ENCODE measurements at places on chromosomes 1 and 21.
A peak's percentile ranks its signal among the peaks of the same experiment; 100 is the strongest.

- DNase-seq, result no peak
These were observed 161.8 kb downstream of the CDC42BPA start for GRCh38 chr1:227156520-227156919.

DNA sequence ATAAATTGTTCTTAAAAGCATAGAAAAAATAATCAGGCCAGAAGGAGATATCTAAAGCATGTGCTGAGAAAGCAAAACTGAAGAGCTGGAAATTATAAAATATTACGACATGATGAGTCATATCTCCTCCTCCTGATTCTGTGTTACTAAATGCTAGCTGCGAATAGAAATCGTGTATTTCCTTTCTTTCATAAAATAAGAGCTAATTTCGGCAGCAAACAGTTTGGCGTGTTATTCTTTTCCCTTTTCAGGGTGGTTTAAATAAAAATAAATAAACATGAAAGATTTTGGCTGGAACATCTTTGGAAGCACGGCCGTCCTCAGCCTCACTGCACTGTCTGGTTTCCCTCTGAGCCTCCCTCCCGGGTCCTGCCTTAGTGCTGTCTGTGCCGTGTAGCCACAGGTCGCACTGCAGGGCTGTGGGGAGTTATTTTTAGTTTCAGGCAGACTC, 56.0 kb downstream of the ADARB1 start:
- DNase-seq, result no peak

GRCh38 chr1:231395076-231395997, 26.8 kb downstream of the EGLN1 start:
- DNase-seq, result no peak

DNA sequence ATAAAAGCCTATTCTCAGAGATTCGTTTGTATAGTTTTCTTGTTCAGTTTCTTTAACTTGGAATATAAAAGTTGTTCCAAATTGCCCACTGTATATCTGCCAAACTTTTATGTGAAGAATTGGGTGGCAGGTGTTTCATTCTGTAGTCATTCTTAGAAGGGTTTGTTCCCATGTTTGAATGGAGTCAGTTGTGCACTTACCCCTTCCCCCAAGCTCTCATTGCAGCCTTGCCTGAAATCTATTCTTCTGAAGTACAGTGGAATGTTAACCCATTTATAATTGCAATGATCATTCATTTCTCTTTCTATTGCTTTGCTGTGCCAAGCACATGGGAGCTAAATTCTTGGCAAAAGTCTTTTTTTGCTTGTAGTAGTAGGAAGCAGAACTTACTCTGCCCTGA, 375.3 kb upstream of the C1orf87 start:
- DNase-seq, result no peak

- DNase-seq, result no peak
These were observed 136.4 kb downstream of the NR5A2 start for GRCh38 chr1:200163911-200164310.

GRCh38 chr1:17485281-17485680, 45.8 kb upstream of the RCC2 start:
- DNase-seq, result no peak

GRCh38 chr1:167504467-167504827, 13.9 kb downstream of the CD247 start:
- no peak for DNase-seq

DNA sequence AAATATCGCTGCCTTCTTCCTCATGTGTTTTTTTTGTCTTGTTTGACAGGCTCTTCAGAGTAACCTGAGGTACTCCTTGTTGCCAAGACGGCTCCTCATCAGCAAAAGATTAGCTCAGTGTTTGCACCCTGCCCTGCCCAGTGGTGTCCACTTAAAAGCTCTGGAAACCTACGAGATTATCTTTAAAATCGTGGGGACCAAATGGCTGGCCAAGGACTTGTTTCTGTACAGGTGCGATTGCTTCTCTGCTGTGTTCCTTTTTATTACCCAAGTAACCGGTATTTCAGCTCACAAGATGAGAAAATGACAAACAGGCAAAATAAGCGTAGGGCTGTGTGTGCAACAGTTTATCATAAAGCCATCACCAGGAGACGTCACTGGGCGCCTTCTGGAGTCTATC, 42.4 kb downstream of the DOP1B start:
- no peak for DNase-seq

DNA sequence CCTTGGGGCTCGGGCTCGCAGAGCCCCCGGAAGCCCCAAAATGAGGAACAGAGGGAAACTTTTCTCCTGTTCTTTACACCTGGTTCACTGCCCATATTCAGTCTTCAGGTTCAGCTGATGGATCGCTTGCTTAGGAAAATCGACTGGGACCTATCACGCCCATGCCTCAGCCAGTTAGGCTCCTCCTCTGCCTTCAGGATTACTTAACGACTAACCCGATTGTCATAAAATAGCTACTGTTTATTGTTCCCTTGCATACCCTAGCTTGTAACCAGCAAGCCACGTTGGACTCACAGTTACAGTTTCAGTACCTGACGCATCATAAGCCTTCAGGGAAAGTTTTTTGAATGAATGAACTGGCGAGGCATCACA, 692 bp downstream of the TARDBP start:
- no peak for DNase-seq

DNA sequence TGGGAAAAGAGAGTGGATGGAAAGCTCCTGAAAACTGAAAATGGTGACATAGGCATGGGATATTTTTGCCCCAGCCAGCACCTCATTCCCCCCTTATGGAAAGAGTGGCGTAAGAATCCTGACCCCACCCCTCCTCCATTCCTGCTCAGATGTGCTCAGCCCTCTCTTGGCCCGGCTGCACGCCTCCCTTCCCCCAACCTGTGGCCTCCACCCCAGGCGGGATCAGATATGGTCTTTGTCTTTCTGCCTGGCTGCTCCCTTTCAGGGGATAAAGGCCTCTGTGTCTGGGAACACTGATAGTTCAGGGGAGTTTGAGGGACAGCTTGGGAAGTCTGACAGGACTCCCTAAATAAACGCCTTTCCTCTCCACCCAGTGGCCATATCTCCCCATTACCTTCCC, 49.8 kb downstream of the KIRREL1 start:
- DNase-seq, result no peak

DNA sequence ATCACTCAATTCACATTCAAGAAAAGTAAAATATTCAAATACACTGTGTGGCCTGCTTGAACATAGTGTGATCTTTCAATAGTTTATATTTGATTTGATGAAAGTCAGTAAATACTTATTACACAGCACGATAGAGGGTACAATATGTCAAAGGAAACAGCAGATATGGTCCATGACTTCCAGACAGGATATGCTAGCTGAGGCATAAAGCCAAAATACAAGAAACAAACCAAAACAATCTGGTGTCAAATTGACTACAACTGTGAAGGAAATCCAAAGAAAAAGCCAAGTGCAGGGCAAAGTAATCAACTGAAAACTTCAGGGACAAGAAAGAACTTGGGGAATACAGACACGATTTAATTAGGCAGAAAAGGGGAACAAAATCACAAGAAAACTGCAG, 19.3 kb downstream of the RRAGC start:
- DNase-seq, result no peak

GRCh38 chr1:108521990-108522393, 37.9 kb upstream of the EEIG2 start:
- no peak for DNase-seq

- no peak for DNase-seq
These were observed 54.7 kb downstream of the RHBG start for GRCh38 chr1:156423422-156424352.

DNA sequence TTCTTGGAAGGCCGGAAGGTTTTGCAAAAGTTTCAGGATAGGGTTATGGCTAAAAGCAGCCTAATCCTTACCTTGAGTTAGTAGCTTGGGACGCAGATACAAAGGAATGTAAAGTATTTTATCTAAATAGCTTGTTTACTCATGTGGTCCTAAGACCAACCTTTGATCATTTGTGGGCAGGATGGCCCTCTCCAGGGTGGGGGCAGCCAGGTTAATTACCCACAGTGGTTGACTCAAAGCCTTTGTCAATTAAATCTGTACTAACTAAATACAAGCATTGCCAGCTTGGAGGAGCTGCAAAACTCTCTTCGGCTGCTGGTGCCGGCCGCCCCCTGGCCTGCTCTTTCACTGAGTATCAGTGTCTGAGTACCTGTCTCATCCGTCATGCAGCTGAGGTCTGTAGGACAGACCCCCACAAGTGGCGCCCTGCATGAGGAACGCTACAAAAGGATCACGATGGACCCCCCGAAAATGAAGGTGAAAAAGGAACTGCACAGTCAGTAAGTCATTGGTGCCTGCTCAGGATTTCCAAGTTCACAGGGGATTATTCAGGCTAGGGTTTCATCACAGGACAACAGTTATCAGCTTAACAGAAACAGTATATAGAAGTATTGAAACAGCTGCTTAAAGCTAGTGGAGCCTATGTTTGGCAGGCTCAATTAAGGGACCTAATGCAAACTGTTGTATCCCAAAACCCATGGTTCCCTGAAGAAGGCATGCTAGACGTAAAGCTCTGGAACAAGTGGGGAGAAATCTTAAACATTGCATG, 212.5 kb upstream of the MAP1LC3C start:
- DNase-seq, result no peak

GRCh38 chr1:24336075-24336474, 16.9 kb downstream of the GRHL3 start:
- no peak for DNase-seq

- DNase-seq, result no peak
These were observed 19.4 kb downstream of the ATP2B4 start for GRCh38 chr1:203645996-203646395.

DNA sequence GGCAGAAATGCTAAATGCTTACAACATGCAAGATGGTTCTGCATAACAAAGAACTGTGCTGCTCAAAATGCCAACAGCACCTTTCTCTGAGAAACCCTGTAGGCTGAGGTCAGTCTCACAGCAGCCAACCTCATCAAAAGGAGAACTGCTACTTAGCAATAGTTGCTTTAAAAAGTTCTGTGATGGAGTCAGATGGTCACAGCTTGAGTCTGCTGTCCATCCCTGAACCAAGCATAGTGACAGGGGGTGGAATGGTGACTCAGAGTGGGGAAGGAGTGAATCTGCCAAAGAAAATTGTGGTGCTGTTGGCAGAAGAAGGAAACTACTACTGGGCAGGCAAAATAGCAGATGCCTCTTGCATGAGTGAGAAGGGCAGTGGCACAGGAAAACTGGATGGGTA, 106.0 kb upstream of the FAM78B start:
- DNase-seq, result no peak

GRCh38 chr1:112935461-112936111, 20.4 kb downstream of the SLC16A1 start:
- no peak for DNase-seq

DNA sequence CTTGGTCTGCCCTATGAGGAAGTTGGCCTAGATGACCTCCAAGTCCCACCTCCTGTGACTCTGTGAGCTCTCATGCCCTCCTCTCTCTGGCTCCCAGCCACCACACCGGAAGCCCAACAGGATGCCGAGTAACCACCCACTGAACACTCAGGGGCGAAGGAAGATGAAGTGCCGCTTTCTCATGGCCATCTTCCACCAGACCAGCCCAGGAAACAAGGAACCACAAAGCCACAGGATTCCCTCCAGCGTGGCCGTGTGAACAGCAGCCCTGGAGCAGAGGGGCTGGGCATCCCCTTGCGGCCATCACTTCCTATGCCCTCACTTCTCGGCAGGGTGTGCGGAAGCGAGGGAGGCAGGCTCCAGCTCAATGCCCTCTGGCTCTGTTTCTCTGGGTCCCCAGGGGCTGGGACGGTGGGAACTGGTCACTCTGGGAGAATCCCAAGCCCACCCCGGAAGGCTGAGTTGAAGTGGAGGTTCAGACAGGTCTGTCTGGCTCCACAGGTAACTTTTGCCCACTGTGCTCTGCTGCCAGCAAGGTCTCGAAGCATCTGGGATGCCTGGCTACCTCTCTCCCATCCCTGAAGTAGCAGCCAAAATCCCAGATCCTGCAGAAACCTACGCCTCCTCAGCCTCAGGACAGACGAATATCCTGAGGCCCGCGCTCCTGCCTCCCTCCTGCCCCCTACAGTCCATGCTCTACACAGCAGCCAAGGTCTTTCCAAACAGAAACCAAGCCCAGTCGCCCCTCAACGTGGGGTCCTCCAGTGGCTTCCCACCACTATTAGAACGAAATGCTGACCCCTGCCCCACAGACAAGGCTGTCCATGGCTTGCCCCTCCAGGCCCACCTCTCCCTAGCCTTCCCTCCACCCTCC, 44.2 kb upstream of the ECE1 start:
- peak; percentile 66 for DNase-seq

DNA sequence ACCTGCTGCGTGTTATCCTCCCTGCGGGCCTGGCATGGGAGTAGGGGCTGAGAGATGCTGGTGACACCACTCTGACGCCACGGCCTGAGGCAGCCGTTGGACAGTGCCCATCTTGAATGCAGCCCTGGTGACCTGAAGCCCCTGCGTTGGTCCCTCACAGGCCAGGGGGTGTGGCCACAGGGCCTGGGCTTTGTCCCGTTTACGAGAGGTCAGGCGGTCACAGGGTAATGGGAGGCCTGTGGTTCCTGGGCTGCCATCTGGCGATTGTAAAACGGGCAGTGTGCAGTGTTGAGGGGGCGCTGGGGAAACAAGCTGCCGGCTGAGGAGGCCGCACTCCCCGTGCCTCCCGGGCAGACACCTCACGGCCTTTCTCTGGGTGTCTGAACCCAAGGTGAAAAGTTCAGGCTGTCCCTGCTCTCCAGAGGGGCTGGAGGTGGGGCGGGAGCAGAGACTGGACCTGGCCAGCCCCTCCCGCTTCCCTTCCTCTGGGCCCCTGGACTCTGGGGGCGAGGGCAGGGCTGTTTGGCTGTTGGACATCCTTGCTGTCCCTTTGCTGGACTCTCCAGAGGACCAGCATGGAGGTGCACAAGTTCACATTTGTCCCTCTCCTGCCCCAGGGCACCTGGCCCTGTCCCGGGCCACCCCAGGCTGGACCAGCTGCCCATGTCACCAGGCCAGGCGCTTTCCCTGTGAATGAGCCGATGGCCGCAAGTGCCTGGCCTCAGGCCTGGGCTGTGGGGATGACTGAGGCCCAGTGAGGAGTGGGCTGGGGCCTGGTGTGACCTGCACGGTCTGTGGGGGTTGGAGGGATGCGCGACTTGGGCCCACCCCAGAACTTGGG, 42.4 kb downstream of the SKI start:
- DNase-seq, result no peak

GRCh38 chr1:36855699-36856494, 178.4 kb downstream of the GRIK3 start:
- no peak for DNase-seq

DNA sequence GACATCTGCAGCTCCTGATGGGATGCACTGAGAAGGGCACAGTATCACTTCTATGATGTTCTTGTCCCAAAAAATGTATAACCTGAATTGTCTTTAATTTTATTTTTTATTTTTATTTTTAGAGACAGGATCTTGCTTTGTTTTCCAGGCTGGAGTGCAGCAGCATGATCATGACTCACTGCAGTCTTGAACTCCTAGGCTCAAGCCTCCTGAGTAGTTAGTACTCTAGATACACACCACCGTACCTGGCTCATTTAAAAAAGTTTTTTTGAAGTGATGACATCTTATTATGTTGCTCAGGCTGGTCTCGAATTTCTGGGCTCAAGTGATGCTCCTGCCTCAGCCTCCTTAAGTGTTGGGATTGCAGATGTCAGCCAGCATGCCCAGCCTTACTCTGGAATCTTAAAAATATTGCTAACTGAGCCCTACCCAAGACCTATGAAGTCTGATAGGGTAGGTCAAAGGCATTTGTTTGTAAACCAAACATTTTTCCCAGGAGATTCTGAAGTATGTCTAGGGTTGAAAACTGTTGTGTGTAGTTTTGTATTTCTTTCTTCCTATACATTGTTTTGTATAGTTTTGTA, 68.9 kb downstream of the ATF6 start:
- DNase-seq, result no peak

- DNase-seq, result no peak
These were observed 4.7 kb downstream of the AUNIP start for GRCh38 chr1:25854554-25854953.
